Heart left ventricle (tissue), 16 donors: ENCODE measurements at places on chromosomes 16 and 17. TPM values are rescaled to one million over a fixed set of nuclear protein-coding genes. Genes with fewer than 3 reads are reported as not detected.
A peak's percentile ranks its signal among the peaks of the same experiment; 100 is the strongest.

DNA sequence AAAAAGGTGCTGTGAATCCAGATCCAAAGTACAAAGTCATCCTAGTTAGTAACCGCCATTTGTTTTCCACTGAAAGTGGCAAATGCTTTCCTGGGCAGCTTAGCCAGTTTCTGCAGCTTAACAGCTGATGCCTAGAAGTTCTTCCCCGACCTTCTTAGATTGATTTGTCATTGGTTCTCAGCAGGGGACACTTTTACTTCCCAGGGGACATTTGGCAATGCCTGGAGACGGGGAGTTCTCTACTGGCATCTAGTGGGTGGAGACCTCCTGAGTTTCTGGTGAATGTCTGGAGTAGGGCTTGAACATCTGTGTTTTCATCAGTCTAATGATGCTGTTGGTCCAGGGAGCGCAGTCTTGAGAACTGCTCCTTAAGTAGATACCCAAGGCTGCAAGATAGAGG is 7.6 kb downstream of the DNAJA3 start:
- DNase-seq = no peak

GRCh38 chr17:6940186-6940649 is 55.6 kb upstream of the ALOX12 start:
- DNase-seq = no peak

GRCh38 chr17:5364156-5364555 is 55.3 kb downstream of the NUP88 start:
- DNase-seq = no peak

- no peak for DNase-seq
Measured at GRCh38 chr17:58184986-58185761, 7.4 kb upstream of the EPX start.

- DNase-seq = no peak
Measured at GRCh38 chr17:55117164-55117563, 147.6 kb upstream of the HLF start.

- no peak for DNase-seq
Measured at GRCh38 chr17:28324781-28325180, 5.8 kb downstream of the TMEM97 start.

DNA sequence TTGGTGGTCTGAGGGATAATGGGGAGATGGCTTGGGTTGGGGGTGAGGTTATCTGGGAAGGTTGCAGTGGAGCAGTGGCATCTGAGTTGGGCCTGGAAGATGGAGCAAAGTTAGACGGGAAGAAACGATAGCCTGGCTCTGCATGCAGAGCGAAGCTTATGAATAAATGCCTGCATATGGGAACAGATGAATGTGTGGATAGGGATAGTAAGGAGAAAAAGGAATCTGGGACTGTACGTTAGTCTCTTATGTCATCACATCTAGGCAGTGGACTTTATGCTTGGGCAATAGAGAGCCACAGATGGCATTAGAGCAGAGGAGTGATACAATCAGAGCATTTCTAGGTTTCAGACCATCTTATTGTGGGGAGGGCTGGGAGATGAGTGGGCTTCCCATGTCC is 33.0 kb downstream of the CPNE2 start:
- DNase-seq = no peak

- no peak for DNase-seq
Measured at GRCh38 chr17:75245011-75245410, 16.4 kb downstream of the GGA3 start.

DNA sequence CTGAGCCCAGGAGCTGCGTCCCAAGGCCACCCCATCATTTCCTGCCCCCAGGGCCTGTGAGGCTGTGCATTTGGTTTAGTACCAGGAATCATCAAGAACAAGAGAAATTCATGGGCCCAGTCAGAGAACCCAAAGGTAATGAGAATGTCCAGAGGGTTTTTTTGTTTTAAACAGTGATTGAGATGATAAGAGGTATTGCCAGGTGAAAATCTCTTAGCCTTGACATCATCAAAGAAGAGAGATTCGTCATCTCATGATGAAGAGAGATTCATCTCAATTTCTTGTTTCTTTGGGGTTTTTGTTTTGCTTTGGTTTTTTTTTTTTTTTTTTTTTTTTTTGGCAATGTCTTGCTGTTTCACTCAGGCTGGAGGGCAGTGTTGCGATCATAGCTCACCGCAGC is 170.6 kb upstream of the CACNG5 start:
- no peak for DNase-seq

DNA sequence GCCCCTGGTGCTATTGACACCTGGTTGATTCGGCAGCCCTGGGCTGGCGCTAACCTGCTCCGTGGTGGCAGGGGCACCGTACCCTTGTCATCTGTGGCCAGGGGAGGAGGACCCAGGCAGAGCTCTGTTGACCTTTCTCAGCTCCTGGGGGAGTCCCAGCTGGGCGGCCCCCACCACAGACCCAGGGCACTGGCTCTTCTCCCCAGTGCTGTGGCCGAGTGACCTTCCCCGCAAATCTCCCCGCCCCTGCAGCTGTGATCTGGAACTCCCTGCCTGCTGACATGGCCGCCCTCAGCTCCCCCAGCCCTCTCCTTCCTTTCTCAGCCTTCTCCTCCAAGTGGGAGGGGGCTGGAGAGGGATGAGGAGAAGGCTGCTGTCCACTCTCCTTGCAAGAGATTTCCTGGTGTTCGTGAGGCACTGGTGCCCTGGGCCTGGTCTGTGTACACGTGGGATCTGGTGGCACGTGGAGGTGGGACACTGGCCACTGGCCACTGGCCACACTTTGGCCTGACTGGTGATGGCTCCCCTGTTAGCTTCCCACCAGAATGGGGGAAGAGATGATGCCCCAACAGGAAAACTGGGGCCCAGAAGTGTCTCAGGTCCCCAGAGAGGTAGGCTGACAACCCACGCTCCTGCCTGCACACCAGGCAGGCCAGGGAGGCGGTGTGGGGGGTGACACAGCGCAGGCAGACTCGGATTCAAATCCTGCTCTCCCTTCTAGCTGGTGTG is 8.2 kb downstream of the FMNL1 start:
- peak; percentile 61 for DNase-seq

- no peak for DNase-seq
Measured at GRCh38 chr16:86121374-86122010, 222.5 kb downstream of the IRF8 start.

DNA sequence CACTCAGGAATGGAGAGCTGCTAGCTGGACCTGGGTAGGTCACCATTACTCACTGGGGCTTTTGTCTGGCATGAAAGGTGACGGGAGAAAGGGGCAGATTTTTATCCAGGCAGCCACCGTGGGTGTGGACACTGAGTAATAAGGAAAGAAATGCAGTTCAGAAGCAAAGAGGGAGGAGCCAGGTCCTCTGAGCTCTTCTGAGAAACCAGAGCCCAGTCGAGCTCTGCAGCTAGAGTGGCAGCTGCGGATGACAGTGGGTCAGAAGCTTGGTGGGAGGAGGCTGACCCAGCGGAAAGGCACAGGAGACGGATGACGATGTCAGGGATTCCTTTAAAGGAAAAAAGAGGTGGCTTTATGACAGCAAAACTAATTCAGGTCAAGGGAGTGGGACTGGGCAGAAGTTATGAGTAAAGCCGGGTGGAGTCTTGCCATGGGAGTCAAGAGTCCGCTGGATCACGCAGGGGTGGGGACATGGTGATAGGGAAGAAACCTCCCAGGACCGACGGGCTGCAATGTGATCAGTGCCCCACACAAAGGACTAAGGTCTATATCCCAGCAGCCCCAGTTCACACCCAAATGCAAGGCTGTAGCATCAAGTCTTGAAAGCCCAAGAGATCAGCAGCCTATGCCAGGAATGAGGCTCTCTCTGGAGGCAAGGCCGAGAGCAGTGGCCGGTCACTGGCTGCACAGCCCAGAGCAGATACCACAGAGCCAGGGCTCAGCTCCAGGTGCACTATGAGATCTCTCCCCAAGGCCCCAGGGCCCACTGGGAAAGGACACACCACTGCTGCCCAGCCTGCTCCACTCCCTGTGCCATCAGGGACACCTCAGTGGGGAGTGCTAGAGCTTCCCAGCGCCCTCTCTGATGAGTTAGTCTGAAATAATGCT is 6.3 kb upstream of the MNT start:
- peak; percentile 67 for DNase-seq

- DNase-seq = no peak
Measured at GRCh38 chr16:56372013-56372634, 53.2 kb downstream of the AMFR start.

GRCh38 chr16:87789437-87790291 is 23.9 kb upstream of the KLHDC4 start:
- no peak for DNase-seq

The C17orf113 gene
- 0.72 TPM for total RNA-seq

The MIS12 gene
- 7.2 TPM for total RNA-seq

The HAS3 gene
- 0.21 TPM for total RNA-seq

The SLC16A6 gene
- 0.25 TPM for total RNA-seq

The RAB37 gene
- total RNA-seq = 1.0 TPM

The ZPBP2 gene
- total RNA-seq = not detected

The CCL4 gene
- total RNA-seq = 1.0 TPM

The MYH2 gene
- total RNA-seq = 0.07 TPM

The NLRC3 gene
- total RNA-seq = 0.67 TPM

The KRTAP4-5 gene
- total RNA-seq = not detected

The HP gene
- total RNA-seq = 0.42 TPM

The TPSD1 gene
- not detected for total RNA-seq

The ABCC12 gene
- total RNA-seq = not detected
